ENCODE measurements at places on chromosomes 2 and 18. TPM values are rescaled to one million over a fixed set of nuclear protein-coding genes. Genes with fewer than 3 reads are reported as not detected.

Gene C2orf66
- not detected for total RNA-seq

Gene DSEL
- total RNA-seq, result 12.2 TPM

Gene RAPGEF4
- total RNA-seq, result 0.13 TPM

Gene OTX1
- total RNA-seq, result not detected

Gene CDCA7
- total RNA-seq, result 9.0 TPM

Gene SERPINB11
- total RNA-seq, result not detected

Gene CYRIA
- total RNA-seq, result 1.9 TPM

Gene RAB27B
- 7.5 TPM for total RNA-seq

Gene IL1RN
- 0.13 TPM for total RNA-seq

Gene GCG
- not detected for total RNA-seq

Gene NETO1
- not detected for total RNA-seq

Gene PROKR1
- total RNA-seq, result 0.13 TPM

Gene VWA3B
- total RNA-seq, result not detected

Gene ANKRD23
- 1.7 TPM for total RNA-seq

Gene TMEM163
- total RNA-seq, result 0.13 TPM

Gene DUSP2
- total RNA-seq, result 0.40 TPM

Gene ANKRD30B
- total RNA-seq, result not detected

Gene SULT6B1
- total RNA-seq, result not detected

Gene KLHL30
- not detected for total RNA-seq

Gene DLX2
- not detected for total RNA-seq

Gene CRIM1
- 125 TPM for total RNA-seq

Gene TRIP12
- 99.3 TPM for total RNA-seq

Gene KCNF1
- total RNA-seq, result 0.26 TPM

Gene ABCG5
- total RNA-seq, result not detected

Gene CNGA3
- not detected for total RNA-seq

Gene CNNM4
- total RNA-seq, result 7.5 TPM

Gene FIGN
- 1.0 TPM for total RNA-seq

Gene BUB1
- total RNA-seq, result 31.0 TPM

Gene NR4A2
- 57.6 TPM for total RNA-seq

Gene CGREF1
- 4.6 TPM for total RNA-seq

Gene HOXD3
- not detected for total RNA-seq

Gene RNF125
- 0.65 TPM for total RNA-seq

Gene KCNIP3
- total RNA-seq, result 0.96 TPM

Gene PDE1A
- 15.3 TPM for total RNA-seq

Gene MYCN
- total RNA-seq, result 0.32 TPM

Gene HNMT
- total RNA-seq, result 39.8 TPM

Gene MEIS1
- 117 TPM for total RNA-seq

Gene CIB4
- not detected for total RNA-seq

Gene NIFK
- total RNA-seq, result 42.8 TPM

Gene VIL1
- total RNA-seq, result not detected

Gene TMEM127
- total RNA-seq, result 27.7 TPM

Gene IL1B
- total RNA-seq, result 69.0 TPM

Gene ECEL1
- total RNA-seq, result not detected

Gene IL1R1
- total RNA-seq, result 30.5 TPM

Gene MYO1B
- 72.1 TPM for total RNA-seq

Gene GPR75
- total RNA-seq, result 0.52 TPM

Gene SULT1C4
- total RNA-seq, result 2.1 TPM

All from epithelial cell of alveolus of lung (primary cell).